ENCODE measurements at places on chromosomes 1 and 21.

DNA sequence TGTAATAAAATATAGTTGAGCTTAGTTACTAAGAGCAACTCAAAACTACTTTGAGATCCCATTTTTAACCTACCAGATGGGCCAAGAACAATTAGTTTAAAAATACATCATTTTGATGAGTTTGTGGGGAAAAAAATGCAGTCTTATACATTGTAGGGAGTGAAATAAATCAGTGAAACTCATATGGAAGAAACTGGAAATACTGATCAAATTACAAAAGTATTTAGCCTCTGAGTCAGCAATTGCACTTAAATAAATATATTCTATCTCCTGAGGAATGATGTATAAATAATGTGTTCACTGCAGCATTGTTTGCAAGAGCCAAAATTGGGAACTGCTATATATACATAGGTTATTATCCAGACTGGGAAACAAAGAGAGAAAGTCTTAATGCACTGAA lies 4.6 kb upstream of the SMCP start:
- DNase-seq = no peak

- no peak for DNase-seq
Measured at GRCh38 chr1:200776949-200777348, 38.3 kb downstream of the CAMSAP2 start.

- DNase-seq = no peak
Measured at GRCh38 chr1:164765557-164765956, 206.6 kb downstream of the PBX1 start.

GRCh38 chr1:24928689-24929397 lies 1.2 kb downstream of the RUNX3 start:
- DNase-seq = no peak

DNA sequence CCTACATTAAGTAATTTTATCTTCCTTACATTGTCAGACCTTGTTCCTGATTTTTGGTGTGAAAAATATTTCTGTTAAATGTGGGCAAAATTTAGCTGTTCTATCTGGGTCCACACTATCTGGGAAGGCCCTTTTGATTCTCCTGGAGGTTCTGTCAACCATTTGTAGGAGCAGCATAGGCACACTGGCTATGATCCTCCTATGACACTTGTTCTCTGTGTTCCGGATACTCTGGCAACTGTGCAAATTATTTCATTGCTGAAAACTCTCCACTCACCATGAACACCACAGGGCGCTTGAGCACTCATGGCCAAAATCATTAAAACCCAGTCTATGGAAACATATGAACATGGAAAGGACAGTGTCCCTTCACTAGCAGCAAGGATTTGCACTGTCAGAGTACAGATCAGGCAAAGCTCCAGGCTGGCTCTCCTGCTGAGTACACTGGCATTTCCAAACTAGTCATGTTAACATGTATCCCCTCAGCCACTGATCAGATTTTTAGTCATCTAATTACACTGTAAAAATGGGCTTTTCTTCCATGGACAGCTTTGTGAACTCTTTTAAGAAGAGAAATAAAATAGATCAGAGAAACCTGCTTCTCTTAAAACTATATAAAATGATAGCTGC lies 43.9 kb upstream of the SGIP1 start:
- no peak for DNase-seq

All from GF-D8 (cell line).